ENCODE measurements at places on chromosomes 12 and 14.

DNA sequence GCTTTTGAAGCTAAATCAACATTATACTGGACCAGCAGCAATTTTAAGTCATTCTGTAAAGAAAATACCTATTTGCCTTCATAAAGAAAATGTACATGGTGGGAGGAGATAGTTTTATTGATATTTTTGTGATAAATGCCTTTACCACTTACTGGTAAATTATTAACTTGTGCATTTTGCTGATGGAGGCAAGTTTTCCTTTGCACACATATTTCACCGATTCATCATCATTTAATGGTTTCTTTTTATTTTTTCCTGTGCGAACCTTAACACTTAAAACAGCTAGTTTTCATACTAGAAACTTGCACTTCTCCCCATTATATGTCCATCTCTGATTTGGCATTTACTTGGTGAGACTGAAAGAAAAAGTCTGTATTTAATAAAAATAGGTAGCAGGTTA lies 239.3 kb downstream of the TRHDE start:
- no peak for DNase-seq

DNA sequence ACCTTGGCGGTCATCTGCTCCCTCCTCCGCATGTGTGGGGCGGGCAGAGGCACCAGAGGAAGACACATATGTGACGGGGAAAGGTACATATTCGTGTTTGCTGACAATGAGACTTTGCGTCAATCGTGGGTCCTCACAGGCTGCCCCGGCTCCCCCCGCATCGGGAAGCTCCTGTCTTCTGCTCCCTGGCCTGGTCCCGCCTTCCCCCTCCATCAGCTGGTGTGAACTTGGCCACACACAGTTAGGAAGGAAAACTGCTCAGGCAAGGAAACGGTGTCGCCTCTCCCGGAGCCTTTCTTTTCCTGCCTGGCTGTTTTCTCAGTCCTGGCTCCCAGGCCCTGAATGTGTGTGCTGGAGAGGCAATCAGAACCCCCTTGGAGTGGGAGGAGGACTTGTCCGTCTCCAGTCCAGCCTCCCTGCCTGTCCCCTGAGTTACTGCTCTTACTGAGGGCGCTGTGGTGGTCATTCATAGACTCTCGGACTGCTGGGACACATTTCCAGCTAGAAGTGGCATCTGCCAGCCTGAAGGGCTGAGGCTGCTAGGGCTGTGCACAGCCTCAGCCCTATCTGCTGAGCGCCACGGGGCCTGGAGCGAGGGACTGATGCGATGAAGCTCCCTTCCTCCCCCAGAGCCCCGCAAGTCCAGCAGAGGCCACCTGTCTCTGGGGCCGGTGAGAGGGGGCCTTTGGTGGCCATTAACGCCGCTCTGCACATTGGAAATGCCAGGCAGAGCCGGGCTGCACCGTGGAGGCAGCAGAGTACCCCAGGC lies 44.2 kb upstream of the TSPAN9 start:
- no peak for DNase-seq

- DNase-seq: no peak
Observed at GRCh38 chr12:122545855-122546254, 18.8 kb downstream of the KNTC1 start.

- DNase-seq: no peak
Observed at GRCh38 chr12:67193704-67194103, 75.5 kb upstream of the CAND1 start.

GRCh38 chr12:50258167-50258551 lies 25.2 kb downstream of the LIMA1 start:
- DNase-seq: peak; percentile 82

DNA sequence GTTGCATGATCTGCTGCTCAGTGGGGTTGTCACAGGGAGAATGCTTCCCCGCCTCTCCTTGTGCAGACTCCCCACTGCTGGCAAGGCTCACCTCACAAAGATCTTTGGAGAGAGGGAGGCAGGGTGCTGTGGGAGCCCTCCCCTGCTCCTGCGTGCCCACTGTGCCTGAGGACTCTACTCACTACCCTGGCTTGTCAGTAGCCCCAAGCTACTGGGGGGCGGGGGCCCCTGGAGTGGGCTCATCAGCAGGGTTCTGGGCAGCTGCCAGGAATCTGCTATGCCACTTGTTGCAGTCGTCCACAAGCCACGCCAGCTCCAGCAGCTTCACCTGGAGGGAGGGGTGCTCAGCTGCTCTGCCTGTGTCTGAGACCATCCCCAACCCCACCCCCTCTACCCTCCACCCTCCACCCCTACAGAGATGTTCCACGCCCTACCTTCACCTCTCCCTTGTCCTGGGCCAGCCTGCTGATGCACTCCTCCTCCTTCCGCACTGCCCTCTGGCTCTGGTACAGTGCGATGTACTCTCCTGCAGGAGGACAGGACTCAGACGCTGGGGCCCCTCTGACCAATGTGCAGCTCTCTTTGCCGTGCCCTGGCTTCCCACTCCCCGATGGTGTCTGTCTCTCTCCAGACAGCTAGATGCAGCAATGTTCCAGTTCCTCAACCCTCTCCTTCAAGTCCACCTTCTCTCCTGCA lies 14.2 kb upstream of the BLTP3B start:
- DNase-seq: no peak

- DNase-seq: no peak
Observed at GRCh38 chr12:3310271-3311026, 180.6 kb upstream of the PRMT8 start.

- DNase-seq: peak; percentile 29
Observed at GRCh38 chr12:2194060-2194459, 141.3 kb downstream of the CACNA1C start.

DNA sequence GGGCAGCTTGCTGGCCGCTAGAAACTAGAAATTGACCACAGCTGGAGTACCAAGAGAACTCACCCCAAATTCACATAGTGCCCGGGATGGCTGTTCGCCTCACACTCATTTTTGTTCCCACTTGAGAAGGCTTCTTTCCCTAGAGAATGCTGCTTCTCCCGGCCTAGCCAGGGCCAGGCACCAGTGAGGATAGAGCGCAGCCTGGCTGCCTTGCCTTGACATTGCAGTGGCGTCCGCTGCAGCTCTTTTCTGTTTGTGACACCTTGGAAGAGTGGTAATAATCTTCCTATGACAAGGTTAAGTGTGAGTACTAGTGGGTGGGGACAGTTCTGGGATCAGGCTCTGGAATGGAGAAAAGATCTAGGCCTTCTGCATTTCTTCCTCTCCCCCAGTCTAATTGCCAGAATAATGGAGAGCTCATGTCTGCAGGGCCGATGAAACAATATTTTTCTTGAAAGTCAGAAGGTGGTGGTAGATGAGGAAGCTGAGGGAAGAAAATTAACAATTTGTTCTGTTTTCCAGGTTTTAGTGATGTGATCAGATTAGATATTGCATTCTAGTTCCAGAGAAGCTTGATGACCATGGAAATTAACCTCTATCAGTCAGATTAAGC lies 3.7 kb downstream of the TMEM253 start:
- peak; percentile 91 for DNase-seq

- DNase-seq: no peak
Observed at GRCh38 chr12:75635606-75636444, 124.4 kb upstream of the KRR1 start.

- DNase-seq: no peak
Observed at GRCh38 chr12:5458229-5459050, 26.5 kb downstream of the NTF3 start.

GRCh38 chr12:91685917-91686316 lies 459.7 kb downstream of the BTG1 start:
- DNase-seq: no peak
